Stimulated activated CD4-positive, alpha-beta T cell treated with anti-CD3 and anti-CD28 coated beads, Interleukin-1b, Interleukin-23, amount 100 ng/mL, for 1 hour (primary cell): ENCODE measurements at places on chromosomes 7 and 10.

- no peak for DNase-seq
Measured at GRCh38 chr7:50363327-50364060, 59.0 kb downstream of the IKZF1 start.

GRCh38 chr7:155667241-155667829 is 22.9 kb downstream of the RBM33 start:
- DNase-seq = no peak

GRCh38 chr10:89163265-89163995 is 43.7 kb downstream of the CH25H start:
- peak; percentile 7 for DNase-seq

DNA sequence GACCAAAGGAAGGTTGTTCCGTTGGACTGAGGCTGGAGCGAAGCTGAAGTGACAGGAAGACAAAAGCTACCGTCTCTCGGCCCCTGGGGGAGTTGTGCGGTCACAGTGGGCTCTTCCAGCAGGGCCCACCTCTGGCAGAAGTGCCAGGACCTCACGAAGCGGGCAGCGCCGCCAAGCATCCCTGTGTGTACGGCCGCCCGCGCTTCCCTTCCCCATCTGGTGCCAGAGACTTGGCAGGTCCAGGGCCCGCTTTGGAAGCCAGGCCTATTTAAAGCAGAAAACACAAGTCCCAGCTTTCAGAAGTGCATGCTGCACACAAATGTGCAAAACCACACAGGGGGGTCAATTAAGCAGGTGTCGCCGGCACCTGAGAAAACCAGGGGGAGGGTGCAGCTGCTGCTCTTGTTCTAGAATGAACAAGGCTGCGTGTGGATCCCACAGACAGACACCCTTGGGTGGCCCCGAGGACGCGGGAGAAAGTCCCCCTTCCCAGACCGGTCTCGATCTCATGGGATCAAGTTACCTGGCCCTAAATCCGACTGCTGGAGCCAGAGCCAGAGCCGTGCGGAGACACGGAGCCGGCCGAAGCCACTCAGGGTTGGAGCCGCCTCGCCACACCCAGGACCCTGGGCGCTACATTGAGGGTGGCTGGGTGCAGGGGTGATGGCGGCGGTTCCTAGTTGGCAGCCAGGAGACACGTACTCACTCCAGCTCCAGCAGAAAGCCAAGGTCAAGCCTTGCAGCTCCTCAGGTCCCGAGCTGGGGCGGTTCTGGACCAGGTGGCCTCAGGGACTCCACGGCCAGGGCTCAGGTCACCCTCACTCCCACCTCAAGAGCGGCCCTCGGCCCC is 51.8 kb upstream of the PPP2R2D start:
- no peak for DNase-seq

DNA sequence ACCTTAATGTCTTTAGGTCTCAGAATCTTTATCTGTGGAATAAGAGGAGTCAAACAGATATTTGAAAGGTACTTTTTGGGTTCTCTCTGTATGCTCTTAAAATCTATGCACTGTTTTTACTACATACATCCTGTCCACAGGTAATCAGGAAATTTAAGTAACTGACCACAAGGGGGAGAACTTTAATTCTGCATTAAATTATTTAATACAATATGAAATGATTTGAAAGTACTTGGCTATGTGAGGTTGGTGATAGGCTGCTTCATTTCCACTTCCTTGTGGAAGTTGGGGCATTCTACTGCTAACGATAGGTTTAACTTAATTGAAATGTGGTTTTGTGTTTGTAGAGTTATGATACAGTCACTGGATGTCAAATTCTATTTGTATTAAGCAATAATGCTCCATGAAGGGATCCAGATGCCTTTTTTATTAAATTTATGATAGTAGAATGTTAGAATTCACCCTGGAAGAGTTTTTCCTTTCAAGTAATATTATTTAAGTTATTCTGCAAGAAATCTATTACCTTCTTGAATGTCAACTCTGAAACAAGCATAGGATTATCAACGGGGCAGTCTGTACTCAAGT is 6.0 kb downstream of the TEX47 start:
- no peak for DNase-seq

DNA sequence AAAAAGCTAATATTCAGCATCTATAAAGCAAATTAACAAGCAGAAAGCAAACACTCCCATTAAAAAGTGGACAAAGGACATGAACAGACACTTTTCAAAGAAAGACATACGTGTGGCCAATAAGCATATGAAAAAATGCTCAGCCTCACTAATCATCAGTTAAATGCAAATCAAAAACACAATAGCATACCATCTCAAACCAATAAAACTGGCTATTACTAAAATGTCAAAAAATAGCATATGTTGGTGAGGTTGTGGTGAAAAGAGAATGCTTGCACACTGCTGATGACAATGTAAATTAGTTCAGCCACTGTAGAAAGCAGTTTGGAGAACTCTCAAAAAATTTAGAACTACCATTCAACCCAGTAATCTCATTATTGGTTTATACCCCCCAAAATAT is 284.6 kb upstream of the KCND2 start:
- DNase-seq = no peak

- DNase-seq = no peak
Measured at GRCh38 chr10:44008270-44008916, 359.7 kb upstream of the ZNF32 start.

DNA sequence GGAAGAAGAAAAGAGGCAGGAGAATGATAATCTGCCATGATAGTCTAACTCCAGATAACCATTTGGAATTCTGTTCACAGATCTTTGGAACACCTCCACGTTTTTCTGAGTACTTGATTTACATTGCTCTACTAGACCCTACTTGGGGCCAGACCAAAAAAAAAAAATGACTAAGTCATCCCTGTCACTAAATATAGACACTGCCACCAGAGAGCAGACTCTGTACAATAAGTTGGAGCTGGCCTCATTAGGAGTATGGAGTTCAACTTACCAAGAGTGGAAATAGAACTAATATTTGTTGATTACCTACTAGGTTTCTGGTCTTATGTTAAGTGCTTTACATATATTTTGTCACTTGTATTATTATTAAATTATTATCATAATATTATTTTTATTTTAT is 80.9 kb upstream of the ZNF800 start:
- DNase-seq = no peak

DNA sequence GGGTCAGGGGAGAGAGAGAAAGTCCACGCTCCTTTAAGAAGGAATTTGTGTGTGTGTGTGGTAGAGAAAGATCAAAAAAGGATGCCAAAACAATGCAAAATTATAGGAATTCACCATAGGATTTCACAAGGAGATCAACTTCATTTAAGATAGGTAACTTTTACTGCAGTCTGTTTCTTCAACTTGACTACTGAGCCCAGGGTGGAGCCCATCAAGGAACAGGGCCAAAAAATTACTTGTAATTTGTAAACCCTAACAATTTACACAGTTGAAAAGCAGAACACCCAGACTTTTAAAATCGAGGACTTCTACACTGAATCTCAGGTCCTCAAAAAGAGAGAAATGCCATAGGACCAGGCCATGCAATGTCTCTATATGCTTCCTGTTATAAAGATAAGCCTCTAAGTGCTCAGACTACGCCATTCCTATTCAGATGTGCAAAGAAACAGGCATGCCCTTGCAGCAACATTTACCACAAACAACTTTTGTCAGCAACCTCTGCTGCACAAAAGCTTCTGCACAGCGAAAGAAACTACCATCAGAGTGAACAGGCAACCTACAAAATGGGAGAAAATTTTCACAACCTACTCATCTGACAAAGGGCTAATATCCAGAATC is 10.6 kb upstream of the GIMAP4 start:
- no peak for DNase-seq

DNA sequence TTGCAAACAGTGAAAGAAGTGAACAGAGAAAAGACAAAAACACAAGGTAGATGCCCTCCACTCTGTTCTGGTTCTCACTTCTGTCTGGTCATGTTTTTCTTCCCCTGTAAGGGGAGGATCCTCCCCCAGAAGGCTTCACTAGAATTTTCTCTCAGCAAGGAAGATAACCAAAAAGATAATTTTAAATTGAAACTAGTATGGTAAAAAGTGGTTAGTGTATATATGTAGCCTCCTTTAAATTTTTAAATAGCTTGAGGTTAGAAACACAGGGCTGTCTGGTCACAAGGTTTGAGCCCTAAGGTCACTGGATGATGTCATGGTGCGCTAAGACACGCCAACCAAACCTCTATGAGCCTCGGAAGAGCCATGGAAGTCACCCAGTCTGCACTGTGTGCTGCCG is 5.6 kb upstream of the PKD1L1 start:
- no peak for DNase-seq

GRCh38 chr10:43806831-43807640 is 158.4 kb upstream of the ZNF32 start:
- no peak for DNase-seq

GRCh38 chr10:118277871-118278270 is 64.3 kb downstream of the FAM204A start:
- no peak for DNase-seq

DNA sequence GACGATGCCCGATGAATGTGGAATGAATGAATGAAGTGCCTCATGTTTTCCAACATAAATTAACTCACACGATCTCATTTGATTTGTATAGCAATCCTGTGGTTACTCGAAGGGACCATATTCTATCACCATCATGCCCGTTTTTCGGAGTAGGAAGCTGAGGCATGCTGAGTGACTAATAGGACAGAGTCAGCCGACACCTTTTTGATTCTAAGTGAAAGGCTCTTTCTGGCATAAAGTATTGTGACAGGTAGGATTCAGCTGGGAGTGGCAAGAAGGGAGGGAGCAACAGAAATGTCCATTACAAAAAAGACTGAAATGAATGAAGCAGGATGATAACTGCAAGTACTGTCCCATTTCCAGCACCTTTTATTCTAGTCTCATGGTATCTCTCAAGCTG is 55.7 kb downstream of the KLRG2 start:
- DNase-seq = no peak

DNA sequence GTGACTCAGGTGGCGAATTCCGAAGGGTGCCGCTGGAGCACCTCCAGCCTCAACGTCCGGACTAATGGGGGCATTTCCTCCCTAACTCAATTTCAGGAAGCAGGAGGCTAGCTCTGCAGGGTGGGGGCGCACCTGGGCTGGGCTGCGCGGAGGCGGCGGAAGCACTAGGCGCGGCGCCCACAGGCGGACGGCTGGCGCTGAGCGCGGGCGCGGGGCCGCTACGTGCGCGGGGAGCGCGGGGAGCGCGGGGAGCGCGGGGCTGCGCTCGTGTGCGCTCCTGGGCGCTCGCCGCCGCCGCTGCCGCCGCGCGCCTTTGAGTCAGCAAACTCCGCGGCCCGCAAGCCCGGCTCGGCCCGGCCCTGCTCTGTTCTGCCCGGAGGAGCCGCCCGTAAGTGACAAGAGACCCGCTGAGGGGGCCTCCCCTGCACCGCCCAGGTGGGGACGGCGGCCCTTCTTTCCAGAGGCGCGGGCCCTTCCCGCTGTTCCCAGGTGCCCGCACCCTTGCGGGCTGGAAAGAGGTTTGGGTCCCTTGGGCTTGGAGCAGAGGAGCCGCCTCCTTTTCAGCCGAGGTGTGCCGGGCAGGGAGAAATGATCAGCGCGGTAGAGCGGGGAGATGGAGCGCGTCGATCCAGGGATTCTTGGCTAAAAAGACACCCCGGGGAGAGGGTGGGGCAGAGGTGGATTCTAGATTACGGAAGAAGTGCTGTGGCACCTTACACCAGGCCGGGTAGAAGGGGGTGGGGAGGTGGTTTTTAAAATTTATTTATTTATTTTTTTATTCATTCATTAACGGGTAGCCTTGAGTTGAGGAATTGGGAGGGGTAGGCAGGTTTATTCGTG is at the start of gene SNX10:
TSS of gene SNX10 (plus strand) at position 164 of the 840 bp plus-strand sequence. CDS start 54,581 bp downstream, outside the sequence.
- DNase-seq = peak; percentile 19

- no peak for DNase-seq
Measured at GRCh38 chr10:133292919-133293809, 15.5 kb downstream of the TUBGCP2 start.

DNA sequence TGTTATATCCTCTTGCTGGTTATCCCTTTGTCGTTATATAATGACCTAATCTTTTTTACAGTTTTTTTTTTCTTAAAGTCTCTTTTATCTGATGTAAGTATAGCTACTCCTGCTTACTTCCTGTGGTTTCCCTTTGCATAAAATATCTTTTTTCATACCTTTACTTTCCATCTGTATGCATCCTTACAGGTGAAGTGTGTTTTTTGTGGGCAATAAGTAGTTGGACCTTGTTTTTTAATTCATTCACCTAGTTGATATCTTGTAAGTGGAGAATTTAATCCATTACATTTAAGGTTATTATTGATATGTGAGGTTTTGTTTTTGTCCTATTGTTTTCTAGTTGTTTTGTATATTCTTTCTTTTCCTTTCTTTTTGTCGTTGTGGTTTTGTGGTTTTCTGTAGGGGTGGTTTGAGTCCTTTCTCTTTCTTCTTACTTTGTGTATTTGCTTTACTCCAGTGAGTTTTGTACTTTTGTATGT is 168.6 kb downstream of the MLLT10 start:
- DNase-seq = no peak

GRCh38 chr10:97740613-97741012 is 3.7 kb downstream of the ZFYVE27 start:
- no peak for DNase-seq

- no peak for DNase-seq
Measured at GRCh38 chr10:123140164-123140982, 4.6 kb downstream of the HMX3 start.

- DNase-seq = no peak
Measured at GRCh38 chr7:40715053-40715430, 580.2 kb downstream of the SUGCT start.

DNA sequence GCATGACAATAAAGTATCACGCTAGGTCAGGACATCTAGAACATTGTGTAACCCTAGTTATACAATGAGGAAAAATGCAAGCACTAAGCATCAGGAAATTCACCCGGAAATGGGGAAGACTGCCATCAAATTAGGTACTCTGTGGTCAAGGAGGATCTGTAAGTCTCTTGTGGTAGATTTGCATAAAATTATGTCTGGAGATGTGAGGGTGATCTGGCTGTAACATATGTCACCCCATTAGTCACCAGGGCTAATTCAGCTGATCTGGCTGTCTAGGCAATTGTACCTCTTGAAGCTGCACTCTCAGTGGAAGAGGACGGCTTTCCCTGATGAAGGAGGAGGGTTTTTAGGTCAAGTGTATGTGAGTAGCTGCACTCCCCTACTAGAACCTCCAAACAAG is 14.8 kb downstream of the AKR1D1 start:
- no peak for DNase-seq

DNA sequence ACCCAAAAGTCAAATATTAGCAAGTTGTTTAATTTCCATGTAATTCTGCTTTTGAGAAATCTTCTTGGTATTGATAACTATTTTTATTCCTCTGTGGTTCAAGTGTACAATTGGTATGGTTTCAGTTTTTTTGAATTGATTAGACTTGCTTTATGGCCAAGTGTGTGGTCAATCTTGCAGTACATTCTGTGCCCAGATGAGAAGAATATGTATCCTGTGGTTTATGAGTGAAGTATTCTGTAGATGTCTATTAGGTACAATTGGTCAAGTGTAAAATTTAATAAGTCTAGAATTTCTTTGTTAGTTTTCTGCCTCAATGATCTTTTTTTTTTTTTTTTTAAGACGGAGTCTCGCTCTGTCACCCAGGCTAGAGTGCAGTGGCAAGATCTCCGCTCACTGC is 36.6 kb upstream of the C7orf33 start:
- no peak for DNase-seq

DNA sequence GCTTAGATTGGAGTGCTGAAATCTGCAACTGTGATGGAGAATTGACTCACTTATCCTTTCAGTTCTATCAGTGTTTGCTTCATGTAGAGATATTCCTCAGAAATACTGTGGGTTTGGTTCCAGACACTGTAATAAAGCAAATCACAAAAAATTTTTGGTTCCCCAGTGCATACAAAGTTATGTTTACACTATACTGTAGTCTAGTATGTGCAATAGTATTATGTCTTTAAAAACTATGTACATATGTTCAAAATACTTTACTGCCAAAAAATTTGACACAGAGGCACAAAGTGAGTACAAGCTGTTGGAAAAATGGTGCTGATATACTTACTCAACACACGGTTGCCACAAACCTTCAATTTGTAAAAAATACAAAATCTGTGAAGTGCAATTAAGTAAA is 112.5 kb downstream of the EPC1 start:
- no peak for DNase-seq
